Right atrium auricular region (tissue), 2 donors: ENCODE measurements at places on chromosomes 7 and 10. TPM values are rescaled to one million over a fixed set of nuclear protein-coding genes. Genes with fewer than 3 reads are reported as not detected.

- DNase-seq = no peak
Observed at GRCh38 chr10:78768041-78768835, 300.5 kb upstream of the ZMIZ1 start.

DNA sequence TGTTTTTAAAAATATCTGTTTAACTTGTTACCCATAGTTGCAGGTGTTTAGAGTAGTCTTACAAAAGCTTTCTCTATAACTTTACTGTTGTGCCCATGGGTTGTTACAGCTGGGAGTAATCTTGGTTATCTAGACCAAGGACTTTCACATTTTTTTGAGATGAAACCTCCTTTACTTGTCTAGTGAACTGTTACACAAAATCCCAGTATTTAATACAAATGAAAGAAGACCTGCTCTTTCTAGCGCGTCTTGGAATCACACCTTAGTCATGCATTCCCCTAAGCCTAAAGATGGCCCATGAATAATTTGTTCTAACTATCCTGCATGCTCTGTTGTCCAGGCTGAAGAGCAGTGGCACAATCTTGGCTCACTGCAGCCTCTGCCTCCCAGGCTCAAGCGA lies 38.0 kb downstream of the CSGALNACT2 start:
- no peak for DNase-seq

The TMEM213 gene
- total RNA-seq = not detected

The SUFU gene
- total RNA-seq = 4.9 TPM

The KCNIP2 gene
- total RNA-seq = 653 TPM
